ENCODE measurements at places on chromosomes 1 and 21.
A peak's percentile ranks its signal among the peaks of the same experiment; 100 is the strongest.

- DNase-seq, result no peak
Measured at GRCh38 chr1:97038410-97038809, 316.8 kb downstream of the PTBP2 start.

DNA sequence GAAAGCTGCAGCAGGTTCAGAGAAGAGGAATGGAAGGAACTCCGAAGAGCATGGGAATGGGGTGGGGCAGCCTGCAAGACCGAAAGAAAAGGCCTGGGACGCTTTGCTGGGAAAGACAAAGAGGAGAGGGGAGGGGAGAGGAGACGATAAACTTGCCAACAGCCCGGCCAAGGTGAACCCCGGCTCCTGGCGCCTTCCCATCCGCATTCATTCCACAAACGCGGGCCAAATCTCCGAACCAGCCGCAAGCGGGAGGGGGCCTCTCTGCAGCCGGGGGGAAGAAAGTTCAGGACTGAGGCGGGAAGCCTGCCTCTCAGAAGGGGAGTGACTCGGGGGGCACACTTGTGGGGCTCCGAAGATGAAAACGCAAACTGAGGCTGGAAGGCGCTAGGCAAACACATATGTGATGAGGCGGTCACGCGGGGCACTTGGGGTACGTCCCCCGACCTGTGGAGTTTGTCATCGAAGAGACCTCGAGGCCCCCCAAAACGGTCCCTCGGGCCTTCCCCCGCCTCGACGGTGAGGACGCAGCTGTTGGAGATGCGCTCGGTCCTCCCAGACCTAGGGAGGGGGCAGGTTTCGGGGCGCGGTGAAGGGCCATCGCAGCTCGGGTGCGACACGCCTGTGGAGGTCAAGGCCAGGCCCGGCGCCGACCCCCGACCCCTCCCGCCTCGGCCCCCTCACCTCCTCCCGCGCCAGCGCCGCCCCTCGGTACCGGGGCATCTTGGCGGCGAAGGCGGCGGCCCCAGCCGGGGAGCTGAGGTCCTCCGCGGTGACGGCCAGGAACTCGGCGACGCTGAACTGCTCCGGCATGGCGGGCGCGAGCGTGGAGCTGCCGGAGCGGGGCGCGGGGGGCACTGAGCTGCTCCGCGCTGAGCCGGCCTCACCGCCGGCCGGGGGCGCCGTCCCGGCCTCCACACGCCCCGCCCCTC is at the start of gene ASAP3:
TSS of gene ASAP3 (minus strand) at position 859 of the 932 bp plus-strand sequence. CDS start at position 813, 46 bp downstream.
- no peak for DNase-seq

DNA sequence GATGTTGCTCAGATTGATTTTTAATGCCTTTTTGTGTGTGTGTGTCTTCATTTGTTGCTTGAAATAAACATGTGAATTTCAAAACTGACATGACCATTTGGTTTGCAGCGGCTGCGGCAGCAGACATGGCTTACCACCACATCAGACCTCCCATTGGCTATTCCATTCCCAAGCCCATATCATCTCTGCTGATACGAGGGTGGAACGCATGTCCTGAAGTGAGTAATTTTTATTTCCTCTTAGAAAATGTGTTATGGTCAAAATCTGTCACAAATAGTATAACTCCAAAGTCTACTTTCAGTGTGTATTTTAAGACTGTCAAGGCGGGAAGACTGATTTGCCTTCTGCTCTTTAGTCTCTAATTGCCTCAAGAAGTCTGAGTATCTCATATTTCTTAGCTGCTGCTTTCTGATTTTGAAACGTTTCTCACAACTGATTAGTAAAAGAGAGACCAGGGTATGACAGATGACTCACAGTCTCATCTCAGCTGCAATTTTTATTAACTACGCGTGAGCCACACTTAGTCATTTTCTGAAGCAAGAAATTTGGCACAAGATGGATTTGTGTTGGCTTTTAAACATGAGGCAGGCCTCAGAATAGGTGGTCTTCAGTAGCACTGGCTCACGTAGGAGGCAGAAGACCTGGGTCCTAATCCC is 49.0 kb downstream of the LRRC53 start:
- no peak for DNase-seq

GRCh38 chr1:33013791-33014190 is 22.9 kb downstream of the AK2 start:
- DNase-seq, result no peak

DNA sequence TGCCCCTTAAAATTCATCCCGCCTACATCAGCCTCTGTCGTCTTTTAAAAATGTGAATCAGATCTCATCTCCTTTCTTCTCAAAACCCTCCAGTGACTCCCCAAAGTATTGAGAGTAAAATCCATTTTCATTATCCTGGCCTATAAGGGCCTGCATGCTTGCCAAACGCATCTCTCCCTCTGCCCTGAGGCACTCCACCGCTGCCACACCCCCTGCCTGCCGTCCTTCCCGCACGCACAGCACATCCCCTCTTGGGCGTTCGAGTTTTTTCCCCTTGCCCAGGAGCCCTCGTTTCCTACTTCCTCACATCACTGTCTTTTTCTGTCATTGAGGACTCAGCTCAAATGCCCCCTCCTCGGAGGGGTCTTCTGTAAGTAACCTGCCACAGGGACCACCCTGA is 53.3 kb upstream of the MTR start:
- no peak for DNase-seq

GRCh38 chr1:245765230-245766000 is 610.6 kb downstream of the KIF26B start:
- DNase-seq, result no peak

DNA sequence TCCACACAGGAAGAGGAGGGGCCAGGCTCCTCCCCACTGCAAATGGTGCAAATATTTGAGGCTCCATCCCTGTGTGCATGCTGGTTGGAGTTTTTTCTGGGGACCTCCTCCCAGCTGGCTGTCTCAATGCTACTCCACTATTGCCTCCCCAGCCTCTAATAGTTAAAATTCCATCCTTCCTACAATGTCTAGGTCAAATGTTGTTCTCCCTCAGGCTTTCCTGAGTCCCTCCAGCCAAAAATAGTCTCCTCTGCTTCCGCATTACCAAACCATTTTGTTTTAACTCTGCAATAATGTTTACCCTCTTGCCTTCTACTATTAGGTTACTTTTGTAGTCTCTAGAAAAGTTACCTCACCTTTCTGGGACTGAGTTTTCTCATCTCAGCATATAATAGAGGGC is 29.6 kb upstream of the FMO1 start:
- DNase-seq, result no peak

- DNase-seq, result no peak
Measured at GRCh38 chr21:33299181-33299752, 25.5 kb upstream of the IFNAR1 start.

DNA sequence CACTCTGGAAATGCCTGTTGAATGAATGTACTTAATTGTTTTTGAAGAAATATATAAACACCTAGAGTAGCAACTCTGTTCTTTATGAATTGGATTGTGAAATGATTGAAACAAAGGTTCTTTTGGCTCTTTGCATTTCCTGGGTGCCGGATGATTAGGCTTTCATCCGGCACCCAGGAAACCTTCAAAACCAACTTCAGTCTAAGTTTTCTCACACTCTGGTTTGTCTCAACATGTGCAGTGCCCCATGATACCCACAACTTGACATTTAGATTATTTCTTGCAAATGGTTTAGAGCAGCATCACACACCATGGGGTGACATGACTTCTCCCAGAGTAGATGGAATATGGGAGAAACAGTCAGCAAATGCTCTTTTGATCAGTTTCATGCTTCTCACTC is 354.9 kb downstream of the BARHL2 start:
- no peak for DNase-seq

- no peak for DNase-seq
Measured at GRCh38 chr21:25563361-25564116, 43.7 kb downstream of the MRPL39 start.

DNA sequence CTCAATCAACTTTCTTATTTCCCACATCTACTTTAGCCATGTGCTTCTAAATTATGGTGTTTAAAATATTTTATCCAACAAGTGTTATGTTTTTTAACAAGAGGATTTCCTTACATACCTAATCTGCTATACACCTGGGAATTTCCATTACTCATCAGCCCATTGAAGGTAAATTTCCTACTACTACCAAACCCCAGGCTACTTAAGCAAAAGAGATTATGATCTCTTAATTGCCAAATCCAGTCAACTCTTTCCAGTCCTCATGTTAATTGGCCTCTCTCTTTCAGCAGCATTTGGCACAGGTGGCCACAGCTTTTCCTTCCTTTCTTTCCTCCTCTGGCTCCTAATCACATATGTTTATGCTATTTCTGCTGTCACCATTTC is 5.1 kb upstream of the C1orf162 start:
- no peak for DNase-seq

DNA sequence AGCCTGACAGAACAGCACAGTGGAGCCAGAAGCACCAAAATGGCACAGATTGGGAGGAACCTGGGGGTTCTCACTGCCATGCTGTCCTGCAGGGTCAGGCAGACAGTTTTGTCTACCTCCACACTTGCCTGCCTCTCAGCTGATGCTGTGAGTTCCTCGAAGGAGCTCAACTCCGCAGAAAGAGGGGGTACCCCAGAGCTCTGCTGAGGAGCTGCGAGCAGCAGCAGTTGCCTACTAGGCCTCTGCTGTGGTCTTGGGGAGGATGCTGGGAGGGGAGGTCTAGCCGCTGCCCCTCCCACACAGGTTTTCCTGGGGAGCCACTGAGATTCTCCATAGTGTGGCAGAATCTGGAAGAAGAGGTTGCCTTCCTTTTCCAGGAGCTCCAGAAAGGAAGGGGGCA is 192.5 kb downstream of the FOXD2 start:
- no peak for DNase-seq

DNA sequence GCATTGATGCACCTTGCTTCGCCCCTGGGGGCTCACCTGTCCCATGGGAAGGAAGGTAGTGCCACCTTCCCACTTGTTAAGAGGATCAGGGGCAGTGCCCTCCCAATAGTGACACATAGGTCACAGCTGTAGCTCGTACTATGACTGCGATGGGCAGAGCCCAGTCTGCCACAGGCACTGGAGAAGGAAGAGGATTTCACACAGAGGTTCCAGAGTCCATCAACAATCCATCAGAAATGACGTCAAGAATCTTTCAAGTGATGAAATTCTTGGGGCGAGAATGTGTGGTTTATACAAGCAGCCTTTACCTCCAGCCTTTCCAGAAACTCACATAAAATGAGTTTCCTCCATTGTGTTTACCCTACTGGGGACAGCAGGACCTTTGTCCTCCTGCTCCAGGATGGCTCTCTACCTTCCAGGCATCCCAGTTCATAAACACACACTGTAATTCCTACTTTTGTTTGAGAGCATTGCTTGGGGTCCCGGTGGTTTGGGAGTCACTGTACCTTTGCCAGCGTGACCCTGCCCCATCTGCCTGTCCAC is 260.6 kb upstream of the VAMP3 start:
- no peak for DNase-seq

- DNase-seq, result no peak
Measured at GRCh38 chr1:18021242-18021641, 86.4 kb upstream of the IGSF21 start.

GRCh38 chr1:58107943-58108342 is 438.6 kb downstream of the OMA1 start:
- no peak for DNase-seq

- no peak for DNase-seq
Measured at GRCh38 chr1:8939000-8939265, 6.7 kb upstream of the CA6 start.

GRCh38 chr1:207516729-207517128 is 20.8 kb downstream of the CR1 start:
- no peak for DNase-seq

DNA sequence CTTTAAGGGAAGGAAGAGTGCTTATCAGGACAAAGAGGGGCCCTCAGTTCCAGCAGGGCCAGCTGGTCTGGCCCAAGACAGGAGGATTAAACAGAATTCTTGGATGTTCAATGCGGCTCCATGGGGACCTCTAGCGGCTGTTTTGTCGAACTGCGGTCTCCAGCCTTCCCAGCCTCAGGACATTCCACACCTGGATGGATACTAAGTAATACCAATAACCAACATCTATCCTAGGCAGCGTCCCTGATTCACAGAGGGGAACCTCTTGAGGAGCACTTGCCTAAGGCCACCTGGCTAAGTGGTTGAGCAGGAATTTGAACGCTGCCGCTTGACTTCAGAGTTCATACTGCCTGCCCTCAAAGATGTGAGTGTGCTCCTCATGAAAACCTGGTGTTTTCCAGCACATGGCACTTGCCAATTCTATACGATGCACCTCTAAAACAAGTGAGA is 15.5 kb upstream of the CD247 start:
- DNase-seq, result peak; percentile 30

GRCh38 chr21:30227633-30228404 is 11.9 kb upstream of the CLDN8 start:
- no peak for DNase-seq

GRCh38 chr1:226149806-226150205 is 36.7 kb downstream of the ACBD3 start:
- DNase-seq, result no peak

GRCh38 chr1:184801503-184801902 is 46.8 kb upstream of the EDEM3 start:
- DNase-seq, result no peak

- DNase-seq, result no peak
Measured at GRCh38 chr1:1462318-1462966, 9.1 kb upstream of the ATAD3B start.

DNA sequence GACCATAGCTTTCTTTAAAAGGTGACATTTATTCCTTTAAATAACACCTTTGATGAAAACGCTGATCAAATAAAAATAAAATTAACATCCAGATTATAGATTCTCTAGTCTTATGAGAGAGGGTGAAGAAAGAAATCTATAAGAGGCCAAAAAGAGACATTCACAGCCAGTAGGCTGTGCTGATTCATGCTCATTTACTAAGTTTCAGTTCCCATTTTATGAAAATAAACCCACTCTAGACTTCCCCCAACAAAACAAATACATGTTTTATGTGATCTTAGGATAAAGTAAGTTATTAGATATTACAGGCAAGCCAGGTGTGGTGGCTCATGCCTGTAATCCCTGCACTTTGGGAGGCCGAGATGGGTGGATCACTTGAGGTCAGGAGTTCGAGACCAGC is 21.1 kb downstream of the ESRRG start:
- no peak for DNase-seq

DNA sequence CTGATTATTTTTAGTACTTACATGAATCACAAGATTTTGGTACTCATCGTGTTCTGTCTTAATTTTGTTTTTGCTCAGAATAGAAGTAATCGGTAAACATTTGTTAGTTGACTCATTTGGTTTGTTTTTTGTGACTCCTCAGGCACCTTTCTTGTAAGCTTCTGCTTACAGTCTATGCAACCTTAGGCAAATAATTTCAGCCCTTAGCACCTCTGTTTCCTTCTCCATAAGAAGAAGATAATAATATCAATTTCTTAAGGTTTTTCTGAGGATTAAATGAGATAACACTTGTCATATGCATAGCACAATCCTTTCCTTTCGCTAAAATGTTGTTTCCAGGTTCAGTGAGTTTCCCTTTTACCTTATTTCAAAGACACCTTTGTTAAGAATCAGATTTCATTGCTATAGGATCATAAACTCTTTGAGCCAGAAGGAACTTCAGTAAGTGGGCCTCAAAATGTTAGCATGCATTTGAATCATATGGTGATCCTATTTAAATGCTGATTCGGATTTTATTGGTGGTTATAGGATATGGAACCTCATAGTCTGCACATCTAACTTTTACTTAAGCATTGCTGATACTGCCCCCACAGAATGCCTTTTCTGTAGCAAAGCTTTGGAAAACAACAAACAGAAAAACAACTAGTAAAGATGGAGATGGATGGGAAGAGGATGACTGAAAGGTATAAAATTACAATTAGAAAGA is 272.7 kb upstream of the CACYBP start:
- DNase-seq, result no peak
